ENCODE measurements at places on chromosomes 4 and X. TPM values are rescaled to one million over a fixed set of nuclear protein-coding genes. Genes with fewer than 3 reads are reported as not detected.

GRCh38 chr4:39548425-39549067, 21.3 kb upstream of the UGDH start:
- H3K4me3 ChIP-seq = no peak overlapping the region
- DNase-seq = no peak

- H3K27ac ChIP-seq = no peak overlapping the region
- H3K4me1 ChIP-seq = no peaks in the 10 kb centered on the region
- H3K4me3 ChIP-seq = no peak overlapping the region
- H3K36me3 ChIP-seq = no peaks in the 10 kb centered on the region
- H3K27me3 ChIP-seq = no peaks in the 10 kb centered on the region
Measured at GRCh38 chr4:137514406-137515111, 17.7 kb downstream of the PCDH18 start.

GRCh38 chr4:75722417-75722816, 2.0 kb upstream of the USO1 start:
- DNase-seq = no peak
- H3K27me3 ChIP-seq = no peaks in the 10 kb centered on the region
- no peaks in the 10 kb centered on the region for H3K36me3 ChIP-seq
- peak overlapping the region; percentile 89 for H3K27ac ChIP-seq

DNA sequence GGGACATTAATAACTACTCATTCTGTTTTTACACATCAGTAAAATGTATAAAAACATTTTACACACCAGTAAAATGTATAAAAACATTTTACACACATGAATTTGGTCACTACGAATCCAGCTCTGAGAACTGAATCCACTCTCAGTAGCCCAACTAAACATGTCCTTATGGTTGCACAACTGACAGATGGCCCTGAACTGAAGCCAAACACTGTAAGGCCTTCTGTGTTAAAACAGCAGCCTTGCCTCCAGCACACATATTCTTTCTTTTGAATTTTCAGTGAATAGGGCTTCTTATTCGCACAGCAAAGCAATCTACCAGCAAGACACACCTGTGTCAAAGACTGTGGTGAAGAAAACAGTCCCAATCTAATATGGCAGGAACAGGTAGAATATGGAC, 169.9 kb upstream of the FMR1 start:
- H3K36me3 ChIP-seq = no peaks in the 10 kb centered on the region
- no peak overlapping the region for H3K27ac ChIP-seq
- H3K27me3 ChIP-seq = no peaks in the 10 kb centered on the region
- H3K4me1 ChIP-seq = no peaks in the 10 kb centered on the region

The VEGFC gene
- total RNA-seq = not detected

GRCh38 chrX:148871422-148872160, 371.2 kb downstream of the AFF2 start:
- H3K4me1 ChIP-seq = no peaks in the 10 kb centered on the region
- H3K36me3 ChIP-seq = no peaks in the 10 kb centered on the region
- H3K27me3 ChIP-seq = no peaks in the 10 kb centered on the region

- H3K27ac ChIP-seq = no peak overlapping the region
- H3K27me3 ChIP-seq = no peaks in the 10 kb centered on the region
- no peaks in the 10 kb centered on the region for H3K4me1 ChIP-seq
- H3K4me3 ChIP-seq = no peak overlapping the region
- H3K36me3 ChIP-seq = no peaks in the 10 kb centered on the region
Measured at GRCh38 chr4:112664611-112665010, 27.7 kb downstream of the LARP7 start.
